ENCODE measurements at places on chromosomes 2 and 18. TPM values are rescaled to one million over a fixed set of nuclear protein-coding genes. Genes with fewer than 3 reads are reported as not detected.

Gene TANK
- 94.0 TPM for total RNA-seq

Gene IRS1
- 16.9 TPM for total RNA-seq

Gene CREG2
- total RNA-seq = 0.25 TPM

Gene MDH1B
- total RNA-seq = 0.49 TPM

Gene CCL20
- total RNA-seq = not detected

DNA sequence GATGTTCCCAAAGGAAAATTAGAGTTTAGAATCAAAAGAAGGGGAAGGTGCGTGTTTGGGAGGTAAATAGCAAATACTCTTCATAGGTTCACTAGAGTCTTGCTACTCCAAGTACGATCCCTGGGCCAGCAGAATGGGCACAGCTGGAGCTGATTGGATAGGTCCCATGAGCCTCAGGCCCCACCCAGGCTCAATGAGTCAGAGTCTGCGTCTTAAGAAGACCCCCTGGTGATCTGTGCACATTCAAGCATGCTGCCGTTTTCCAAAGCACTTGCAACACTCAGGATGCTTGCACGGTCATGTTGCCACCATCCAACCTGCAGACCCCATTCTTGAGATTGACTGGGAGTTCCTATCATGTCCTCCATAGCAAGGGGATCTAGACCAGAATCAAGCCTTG, 40.5 kb downstream of the ABCG8 start:
- DNase-seq = no peak

DNA sequence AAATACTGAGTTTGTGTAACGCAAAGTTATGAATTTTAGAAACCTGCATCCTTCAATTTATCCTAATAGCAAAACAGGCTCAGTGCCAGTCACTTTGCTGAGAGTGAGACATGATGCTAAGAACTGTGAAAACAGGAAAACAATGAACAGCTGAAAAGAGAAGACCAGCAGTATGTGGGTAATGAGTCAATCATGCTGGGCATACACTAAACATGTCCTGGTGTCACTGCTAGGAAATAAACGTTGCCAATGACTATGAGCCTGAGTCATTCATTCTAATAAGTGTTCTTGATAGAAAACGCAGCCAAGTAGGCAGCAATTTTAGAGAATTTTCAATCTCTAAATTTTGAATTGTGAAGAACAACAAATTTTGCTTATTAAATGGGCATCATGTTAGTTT, 237.3 kb downstream of the GALR1 start:
- DNase-seq = no peak

DNA sequence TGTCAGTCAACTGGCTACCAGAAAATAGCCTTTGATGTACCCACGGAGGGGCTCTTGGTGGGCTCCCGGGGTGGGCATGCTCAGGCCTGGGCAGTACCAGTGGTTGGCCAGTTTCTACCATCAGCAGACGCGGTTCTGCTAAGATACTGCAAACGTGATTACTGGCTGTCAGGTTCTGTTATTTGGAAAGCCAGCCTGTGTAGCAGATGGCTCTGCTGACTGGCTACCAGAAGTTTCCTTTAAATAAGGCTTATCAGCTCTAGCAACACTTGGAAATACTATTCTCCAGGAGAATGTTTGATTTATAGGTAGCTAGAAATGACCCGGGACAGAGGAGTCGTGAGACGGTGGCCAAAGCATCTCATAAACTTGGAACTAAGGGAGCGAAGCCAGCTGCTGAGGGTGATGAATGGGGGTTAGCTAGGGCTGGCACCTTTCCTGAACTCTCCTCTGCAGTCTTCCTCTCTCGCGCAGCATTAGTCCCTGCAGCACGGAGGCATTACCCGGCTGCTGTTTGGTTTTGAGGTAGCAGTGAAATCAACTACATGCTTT, 171.9 kb downstream of the AGAP1 start:
- no peak for DNase-seq

- peak; percentile 58 for DNase-seq
Measured at GRCh38 chr2:70511971-70512729, 41.5 kb downstream of the TGFA start.

DNA sequence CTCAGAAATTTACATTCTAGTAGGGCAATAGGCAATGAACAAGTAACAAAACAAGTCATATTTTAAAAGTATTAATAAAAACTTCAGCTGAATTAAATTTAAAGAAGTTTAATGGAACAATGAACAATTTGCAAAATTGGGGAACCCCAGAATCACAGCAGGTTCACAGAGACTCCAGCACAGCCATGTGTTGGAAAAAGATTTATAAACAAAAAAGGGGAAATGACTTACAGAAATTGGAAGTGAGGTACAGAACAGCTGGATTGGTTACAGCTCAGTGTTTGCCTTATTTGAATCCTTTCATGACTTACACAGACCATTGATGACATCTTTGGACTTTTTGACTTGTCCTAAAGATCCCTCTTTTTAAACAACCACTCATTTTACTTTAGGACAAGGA, 179.9 kb upstream of the SCN7A start:
- DNase-seq = no peak
